Ecto neural progenitor cell (in vitro differentiated cells): ENCODE measurements at places on chromosomes 1 and 21.
A peak's percentile ranks its signal among the peaks of the same experiment; 100 is the strongest.

DNA sequence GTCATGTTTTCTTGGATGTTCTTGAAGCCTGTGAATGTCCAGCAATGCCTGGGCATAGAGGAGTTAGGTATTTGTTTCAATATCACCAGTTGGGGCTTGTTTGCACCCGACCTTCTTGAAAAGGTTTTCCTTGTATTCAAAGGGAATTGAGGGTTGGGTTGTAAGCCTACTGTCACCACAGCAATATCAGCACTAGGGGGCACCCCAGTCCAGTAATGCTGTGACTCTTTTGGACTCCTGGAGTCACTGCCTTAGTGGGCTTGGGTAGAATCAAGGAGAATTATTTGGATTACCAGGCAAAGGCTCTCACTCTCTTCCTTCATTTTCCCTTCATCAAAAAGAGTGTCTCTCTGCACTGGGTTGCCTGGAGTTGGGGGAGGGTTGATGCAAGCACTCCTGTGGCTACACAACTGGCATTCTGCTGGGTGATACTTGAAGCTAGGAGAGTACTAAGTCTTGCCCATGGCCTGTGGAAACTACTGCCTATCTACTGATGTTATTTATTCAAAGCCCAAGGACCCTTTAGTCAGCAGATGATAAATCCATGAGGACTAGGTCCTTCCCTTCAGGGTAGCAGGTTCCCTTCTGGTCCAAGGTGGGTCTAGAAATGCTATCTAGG lies 34.5 kb downstream of the OR10R2 start:
- DNase-seq: peak; percentile 62

DNA sequence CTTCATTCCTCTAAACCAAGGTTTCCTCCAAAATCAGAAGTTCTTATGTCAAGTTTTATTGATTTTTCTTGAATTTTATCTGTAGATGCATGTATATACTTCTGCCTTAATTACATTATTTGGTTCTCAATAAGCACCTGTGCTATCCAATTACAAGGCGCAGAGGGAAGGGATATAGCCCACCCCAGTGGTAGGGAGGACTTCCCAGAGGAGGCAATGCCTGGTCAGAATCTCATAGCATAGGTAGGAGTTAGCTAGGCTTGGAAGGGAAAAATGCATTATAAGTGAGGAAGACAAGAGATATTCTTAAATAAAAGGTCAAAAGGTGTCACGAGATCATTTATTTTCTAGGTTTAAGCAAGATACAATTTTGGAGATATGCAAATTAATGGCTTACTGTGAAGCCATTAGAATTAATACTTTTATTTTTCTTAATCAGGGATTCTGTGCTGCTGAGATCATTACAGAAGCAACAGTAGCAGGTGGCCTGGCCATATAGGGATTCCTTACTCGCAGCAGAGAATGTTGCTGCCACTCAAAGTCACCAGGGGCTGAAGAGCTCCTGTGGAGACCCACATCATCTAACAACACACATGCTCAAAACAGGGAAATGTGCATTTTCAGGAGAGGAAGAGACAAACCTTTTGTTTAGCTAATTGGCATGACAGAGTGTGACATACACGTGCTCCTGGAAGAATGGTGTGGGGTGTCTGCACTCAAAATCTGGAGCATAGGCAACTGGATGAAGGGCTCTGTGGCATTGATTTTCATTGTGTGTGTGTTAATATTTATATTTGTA lies 178.3 kb downstream of the ATG4C start:
- DNase-seq: no peak

DNA sequence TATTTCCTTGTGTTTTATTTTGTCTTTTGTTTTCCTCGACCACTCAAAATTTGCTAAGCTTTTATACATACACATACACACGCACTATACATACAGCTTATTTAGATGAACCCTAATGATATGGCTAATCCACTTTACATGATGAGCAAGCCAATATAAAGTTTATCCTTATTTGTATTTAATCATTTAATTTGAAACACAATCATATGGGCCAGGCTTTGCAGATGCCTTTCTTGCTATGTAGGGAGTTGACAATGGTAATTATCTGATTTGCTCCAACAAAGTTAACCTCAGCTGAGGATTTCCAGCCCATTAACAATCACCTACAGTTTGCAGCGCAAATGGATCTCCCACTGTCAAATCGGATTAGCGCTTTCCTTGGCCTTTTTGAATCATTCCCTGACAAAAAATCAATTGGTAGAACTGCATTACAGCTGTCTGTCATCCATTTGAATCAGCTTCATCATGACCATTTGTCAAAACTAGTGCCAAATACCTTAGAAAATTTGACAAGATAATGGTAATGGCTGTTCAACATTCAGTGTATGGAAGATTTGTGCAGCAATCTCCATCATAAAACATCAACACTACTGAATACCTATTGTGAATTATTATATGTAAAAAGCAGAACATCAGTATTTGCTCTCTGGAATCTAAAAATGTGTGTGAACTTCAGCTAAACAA lies 352.6 kb downstream of the MRPL39 start:
- no peak for DNase-seq

GRCh38 chr1:27567146-27567526 lies 36.8 kb downstream of the AHDC1 start:
- peak; percentile 93 for DNase-seq

DNA sequence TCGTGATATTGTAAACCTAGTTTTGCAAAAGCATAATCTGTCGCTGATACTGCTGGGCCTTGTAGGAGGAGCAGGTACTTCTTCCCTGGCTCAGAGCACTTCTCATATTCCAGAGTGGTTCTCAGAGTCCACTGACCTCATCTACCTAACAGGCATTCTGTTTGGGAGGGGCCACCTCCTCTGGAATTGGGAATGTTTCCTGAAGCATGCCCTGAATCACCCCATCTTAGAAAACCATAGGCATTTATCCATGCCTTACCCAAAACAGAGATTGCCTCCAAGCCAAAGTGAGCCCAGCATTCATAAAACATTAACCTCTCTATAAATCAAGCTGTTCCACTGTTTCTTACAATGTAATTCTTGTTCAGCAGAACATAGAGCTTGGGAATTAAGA lies 35.1 kb downstream of the SLC44A3 start:
- no peak for DNase-seq

- DNase-seq: no peak
Measured at GRCh38 chr1:167227934-167228378, 7.3 kb downstream of the POU2F1 start.

- peak; percentile 52 for DNase-seq
Measured at GRCh38 chr1:242522996-242523718, 1.3 kb downstream of the PLD5 start.

DNA sequence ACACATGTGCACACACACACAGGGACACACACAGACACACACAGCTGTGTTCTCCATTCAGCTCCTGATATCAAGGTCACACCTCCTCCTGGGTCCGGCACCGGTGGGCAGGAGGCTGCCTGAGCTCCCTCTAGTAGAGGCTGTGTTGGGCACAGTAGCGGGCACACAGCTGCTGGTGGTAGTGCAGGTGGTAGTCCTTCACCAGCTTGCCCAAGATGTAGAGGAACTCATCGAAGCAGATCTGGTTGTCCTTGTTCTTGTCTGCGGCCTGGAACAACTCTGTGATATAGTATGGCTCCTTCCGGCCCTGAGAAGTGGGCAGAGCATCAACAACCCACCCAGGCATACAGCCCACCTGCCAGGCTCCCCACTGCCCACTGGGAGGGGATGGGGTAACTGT lies 5.6 kb upstream of the S100A8 start:
- peak; percentile 22 for DNase-seq

GRCh38 chr1:25572708-25573590 lies 29.5 kb downstream of the LDLRAP1 start:
- peak; percentile 80 for DNase-seq

DNA sequence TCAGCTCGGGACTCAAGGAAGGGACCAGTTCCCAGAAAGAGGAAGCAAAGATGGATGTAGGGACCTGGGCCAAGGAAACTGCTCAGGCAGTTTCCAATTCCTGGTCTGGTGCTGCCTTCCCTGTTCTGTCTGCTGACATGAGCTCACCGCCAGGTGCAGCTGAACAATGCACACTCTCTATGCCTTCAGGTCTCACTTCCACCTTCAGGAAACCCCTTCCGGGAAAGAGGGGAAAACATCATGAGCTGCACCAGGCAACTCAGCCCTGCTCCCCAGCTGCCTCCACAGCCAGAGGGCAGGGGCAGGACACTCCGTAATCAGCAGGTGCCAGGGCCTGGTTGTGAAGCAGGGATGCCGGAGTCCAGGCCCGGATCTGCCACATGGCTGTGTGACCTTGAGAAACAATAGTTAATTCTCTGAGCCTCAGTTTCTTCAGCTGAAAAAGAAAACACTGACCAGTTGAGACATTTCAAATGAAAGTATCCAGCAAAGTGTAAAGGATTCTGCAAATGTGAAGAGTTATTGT lies 27.8 kb downstream of the SMIM12 start:
- DNase-seq: peak; percentile 20

DNA sequence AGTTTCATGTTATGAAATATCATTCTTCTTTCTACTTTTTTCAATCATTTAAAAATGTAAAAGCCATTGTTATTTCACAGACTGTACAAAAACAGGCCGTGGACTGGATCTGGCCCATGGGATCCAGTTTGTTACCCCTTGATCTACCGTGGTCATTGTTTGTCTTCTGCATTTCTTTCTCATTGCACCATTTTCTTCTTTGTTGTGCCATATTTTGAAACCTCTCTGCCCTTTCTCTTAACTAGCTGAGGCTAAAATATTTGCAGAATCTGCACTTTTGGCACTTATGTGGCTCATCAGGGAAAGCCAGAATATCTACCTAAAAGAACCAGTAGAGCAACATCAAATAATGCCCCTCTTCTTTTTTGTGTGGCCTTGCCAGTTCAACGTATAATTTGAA lies 50.5 kb downstream of the DNAJC6 start:
- DNase-seq: no peak

DNA sequence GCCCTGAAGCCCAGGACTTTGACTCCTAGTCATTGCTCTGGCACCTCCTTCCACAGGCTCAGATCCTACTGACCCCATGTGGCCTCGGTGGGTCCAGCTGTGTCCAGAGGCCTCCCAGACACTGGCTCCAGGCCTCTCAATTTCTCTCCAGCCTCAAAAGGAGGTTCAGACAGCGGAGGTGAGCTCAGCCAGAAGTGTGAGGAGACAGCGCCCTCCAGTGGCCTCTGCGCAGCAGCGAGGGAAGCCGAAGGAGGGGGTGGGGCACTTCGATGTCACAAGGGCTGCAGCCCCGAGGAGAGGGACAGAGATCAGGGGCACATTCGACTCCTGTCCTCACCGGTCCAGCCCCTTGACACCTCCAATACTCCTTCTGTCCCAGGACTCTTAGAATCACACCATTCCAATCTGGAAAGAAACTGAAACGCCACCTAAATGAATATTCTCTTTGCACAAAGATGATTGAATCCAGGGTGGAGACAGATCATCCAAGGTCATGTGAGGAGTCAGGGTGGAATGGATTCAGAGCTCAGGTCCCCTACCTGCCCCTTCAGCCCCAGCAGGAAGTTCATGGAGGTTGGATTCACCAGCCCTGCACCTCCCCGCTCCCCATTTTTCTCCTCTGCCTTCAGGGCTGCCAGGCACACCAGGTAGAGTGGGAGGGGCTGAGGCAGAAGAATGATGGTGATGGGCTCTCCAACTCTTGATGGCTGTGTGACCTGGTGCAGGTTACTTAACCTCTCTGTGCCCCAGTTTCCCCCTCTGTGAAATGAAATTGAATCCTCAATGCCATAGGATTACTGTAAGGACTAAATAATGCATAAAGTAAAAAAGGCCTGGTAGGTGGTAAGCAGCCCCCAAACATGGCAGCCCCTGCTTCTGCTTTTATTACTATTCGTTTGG lies 34.8 kb upstream of the ZBTB40 start:
- peak; percentile 91 for DNase-seq

GRCh38 chr1:244254467-244254866 lies 197.2 kb downstream of the ADSS2 start:
- no peak for DNase-seq

GRCh38 chr1:63679076-63679475 lies 85.9 kb downstream of the PGM1 start:
- no peak for DNase-seq

DNA sequence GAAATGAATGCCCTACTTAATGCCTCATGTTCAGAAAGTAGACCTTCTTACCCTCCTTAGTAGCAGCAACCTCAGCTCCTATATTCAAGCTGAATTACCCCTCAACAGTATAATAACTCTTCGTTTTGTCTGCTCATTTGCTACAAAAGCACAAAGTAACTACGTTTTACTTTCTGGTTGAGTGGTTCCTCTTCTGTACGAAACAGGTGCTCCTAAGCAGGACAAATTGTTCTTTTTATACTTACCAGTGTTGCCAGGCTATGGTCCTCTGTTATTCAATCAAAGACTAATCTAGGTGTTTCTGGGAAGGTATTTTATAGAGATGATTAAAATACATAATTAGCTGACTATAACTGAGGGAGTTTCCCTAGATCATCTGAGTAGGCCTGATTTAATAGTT lies 484.2 kb upstream of the ADAMTS5 start:
- DNase-seq: no peak

GRCh38 chr1:29304025-29304684 lies 67.8 kb downstream of the PTPRU start:
- DNase-seq: no peak

DNA sequence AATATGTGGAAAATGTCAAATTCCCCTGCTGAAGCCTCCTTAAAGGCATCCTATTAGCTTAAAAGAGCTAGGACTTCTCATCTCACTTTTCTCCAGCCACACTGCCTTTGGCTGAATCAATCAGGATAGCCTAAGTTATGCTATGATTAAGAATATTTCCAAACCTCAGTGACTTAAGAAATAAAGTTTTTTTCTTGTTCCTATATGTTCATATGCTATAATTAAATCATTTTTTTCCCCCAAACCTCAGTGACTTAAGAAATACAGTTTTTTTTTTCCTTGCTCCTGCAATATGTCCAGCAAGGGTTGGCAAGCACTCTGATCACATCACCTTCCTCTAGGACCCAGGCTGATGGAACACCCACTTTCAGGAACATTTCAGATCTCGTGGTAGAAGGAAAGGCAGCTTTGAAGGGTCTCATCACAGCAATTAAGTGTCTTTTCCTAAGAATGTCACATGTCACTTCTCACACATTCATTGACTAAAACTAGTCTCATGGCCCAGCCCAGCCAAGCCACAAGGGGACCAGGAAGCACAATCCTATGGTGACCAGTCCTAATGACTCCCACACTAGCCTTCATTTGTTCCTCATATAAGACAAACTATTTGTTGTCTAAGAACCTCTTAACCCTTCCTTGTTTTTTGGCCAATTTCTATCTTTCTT lies 6.3 kb upstream of the JUN start:
- DNase-seq: no peak

DNA sequence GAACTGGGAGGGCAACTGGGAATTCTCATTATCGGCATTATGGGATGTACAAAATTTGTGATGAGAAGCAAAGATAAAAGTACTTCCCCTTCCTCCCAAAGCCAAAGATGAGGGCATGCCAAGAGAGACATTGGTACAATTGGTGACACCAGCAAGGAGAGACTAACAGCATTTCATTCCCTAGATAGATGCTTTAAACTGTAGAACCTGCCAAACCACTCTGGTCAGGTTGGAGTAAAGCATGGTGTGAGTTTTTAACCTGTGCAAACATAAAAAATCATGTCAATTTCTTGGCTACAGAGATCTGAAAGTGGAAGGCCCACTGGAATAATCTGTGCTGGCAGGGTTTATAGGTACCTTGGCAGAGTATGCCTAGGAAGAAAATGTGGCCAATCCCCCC lies 19.4 kb downstream of the CTXND2 start:
- DNase-seq: no peak

- no peak for DNase-seq
Measured at GRCh38 chr1:217585577-217585976, 45.3 kb downstream of the GPATCH2 start.

GRCh38 chr21:34821717-34822116 lies 152.9 kb downstream of the CLIC6 start:
- DNase-seq: no peak
